ENCODE measurements at places on chromosomes 1 and 21.

GRCh38 chr1:226370144-226370923, 37.6 kb downstream of the PARP1 start:
- DNase-seq = no peak

- no peak for DNase-seq
These were observed 17.4 kb downstream of the AK4 start for GRCh38 chr1:65165269-65165993.

- no peak for DNase-seq
These were observed 20.0 kb upstream of the TSNAX start for GRCh38 chr1:231508497-231508896.

DNA sequence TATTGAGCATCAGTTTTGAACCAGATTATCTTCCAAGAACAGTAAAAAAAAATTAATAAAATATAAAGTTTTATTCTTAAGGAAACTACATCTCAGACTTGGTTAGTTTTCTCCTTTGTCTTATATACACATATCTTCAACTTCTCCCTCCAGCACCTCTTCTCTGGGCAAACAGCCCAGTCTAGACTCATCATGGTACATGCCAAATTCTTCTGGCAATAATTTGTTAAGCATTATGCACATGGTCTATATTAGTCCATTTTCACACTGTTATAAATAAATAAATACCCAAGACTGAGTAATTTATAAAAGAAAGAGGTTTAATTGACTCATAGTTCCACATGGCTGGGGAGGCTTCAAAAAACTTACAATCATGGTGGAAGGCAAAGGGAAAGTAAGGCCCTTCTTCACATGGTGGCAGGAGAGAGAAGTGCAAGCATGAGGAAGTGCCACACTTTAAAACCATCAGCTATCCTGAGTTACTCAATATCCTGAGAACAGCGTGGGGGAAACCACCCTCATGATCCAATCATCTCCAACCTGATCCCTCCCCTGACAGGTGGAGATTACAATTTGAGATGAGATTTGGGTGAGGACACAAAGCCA, 108.7 kb upstream of the RNPC3 start:
- DNase-seq = no peak

- DNase-seq = no peak
These were observed 15.0 kb downstream of the HLX start for GRCh38 chr1:220894025-220894923.

DNA sequence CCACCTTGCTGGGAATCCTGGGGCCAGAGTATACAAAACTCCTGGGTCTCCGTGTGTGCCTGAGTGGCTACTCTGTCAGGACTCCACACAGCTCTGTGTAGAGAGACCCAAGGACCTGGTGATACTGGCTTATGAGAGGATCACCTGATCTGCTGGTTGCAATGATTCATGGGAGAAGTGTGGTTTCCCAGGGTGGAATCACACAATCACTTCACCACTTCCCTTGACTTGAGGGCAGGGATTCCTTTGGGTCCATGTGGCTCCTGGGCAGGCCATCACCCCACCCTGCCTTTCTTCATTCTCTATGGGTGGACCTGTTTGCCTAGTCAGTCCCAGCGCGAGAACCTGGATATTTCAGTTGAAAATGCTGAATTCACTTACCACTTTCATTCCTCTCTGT, 13.3 kb downstream of the PRSS38 start:
- no peak for DNase-seq

GRCh38 chr21:38257667-38258066, 876 bp downstream of the KCNJ15 start:
- no peak for DNase-seq

GRCh38 chr1:16165073-16165364, 9.2 kb upstream of the EPHA2 start:
- no peak for DNase-seq

- no peak for DNase-seq
These were observed 21.2 kb upstream of the PRKACB start for GRCh38 chr1:84122780-84123382.

GRCh38 chr1:27166351-27166802, 11.5 kb upstream of the SLC9A1 start:
- DNase-seq = no peak

DNA sequence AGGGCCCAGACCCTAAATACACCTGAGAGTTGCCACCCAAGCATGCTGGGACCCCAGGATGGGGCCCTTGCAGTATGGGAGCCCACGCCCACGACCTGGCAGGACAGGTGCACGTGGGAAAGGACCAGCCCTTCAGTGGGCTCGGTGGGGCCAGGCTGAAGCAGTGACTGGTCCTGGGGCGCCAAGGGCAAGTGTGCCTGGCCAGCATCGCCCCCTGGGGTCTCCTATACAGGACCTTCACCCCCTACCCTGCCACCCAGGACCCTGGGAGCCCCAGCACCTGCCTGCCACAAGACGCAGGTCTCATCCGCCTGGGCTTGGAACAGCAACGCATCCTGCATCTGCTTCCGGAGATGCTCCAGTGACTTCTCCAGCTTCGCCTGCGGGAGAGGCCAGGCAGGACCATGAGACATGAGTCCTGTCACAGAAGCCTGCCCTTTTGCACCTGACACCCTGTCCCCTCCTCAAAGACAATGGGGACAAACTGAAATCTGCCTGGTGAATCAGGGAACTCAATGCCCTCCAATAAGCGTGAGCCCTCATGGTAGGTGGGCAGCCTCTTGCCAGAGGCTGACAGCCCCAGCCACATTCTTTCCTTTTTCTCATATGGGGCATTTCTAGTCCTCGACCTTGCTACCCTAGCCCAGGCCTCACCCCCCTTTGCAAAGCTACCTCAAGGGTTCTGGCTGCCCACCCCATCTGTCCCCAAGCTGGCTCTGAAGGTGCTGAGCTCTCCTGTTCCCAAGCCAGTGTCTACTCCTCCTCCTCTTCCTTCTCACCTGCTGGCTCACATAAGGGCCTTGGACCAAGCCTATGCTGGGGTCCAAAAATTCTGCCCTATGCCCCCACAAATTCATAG, 4.6 kb downstream of the TRIM11 start:
- no peak for DNase-seq

DNA sequence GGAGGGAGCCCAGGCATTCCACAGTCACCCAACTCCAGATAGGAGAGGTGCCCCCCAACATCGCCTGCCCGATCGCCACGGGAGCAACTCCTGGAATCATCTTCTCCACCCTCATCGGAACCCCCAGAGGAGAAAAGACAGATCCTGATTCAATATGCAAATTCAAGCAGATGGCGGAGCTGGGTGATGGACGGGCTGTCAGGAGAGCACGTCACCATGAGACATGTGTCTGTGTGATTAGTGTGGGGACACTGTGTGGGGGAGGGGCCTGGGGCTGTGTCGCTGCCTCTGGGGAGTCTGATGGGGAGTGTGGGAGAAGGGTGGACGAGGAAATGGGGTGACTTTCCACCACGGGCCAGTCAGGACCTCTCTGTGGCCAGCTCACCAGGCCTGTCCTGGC, 90.2 kb upstream of the CSF3R start:
- DNase-seq = no peak

GRCh38 chr1:36829066-36829465, 205.2 kb downstream of the GRIK3 start:
- DNase-seq = no peak

GRCh38 chr1:2546515-2547209, 9.5 kb upstream of the TNFRSF14 start:
- DNase-seq = peak; percentile 65

DNA sequence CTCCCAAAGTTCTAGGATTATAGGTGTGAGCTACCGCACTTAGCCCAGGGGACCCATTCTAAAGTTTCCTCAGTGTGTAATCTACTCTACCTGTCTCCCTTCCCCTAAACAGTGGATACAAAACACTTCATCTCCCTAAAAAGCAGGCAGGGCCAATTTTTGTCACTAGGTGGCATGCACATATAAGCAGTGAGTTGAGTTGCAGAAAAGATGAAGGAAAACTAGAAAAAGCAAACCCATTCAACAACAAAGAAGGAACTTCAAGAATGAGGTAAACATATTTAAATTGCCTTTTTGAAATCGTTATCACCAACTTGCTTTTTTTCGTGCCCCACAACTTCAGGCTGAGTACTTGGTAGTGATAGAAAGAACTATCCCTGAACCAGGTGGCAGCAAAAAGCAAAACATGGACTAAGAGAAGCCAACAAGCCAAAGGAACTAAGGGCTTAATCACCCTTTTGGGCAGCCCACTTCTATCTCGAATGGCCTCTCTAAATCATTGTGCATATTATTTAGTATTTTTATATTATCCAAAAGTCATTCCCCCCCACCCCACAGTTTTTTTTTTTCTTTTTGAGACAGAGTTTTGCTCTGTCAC, 19.7 kb upstream of the ALDH9A1 start:
- DNase-seq = no peak

DNA sequence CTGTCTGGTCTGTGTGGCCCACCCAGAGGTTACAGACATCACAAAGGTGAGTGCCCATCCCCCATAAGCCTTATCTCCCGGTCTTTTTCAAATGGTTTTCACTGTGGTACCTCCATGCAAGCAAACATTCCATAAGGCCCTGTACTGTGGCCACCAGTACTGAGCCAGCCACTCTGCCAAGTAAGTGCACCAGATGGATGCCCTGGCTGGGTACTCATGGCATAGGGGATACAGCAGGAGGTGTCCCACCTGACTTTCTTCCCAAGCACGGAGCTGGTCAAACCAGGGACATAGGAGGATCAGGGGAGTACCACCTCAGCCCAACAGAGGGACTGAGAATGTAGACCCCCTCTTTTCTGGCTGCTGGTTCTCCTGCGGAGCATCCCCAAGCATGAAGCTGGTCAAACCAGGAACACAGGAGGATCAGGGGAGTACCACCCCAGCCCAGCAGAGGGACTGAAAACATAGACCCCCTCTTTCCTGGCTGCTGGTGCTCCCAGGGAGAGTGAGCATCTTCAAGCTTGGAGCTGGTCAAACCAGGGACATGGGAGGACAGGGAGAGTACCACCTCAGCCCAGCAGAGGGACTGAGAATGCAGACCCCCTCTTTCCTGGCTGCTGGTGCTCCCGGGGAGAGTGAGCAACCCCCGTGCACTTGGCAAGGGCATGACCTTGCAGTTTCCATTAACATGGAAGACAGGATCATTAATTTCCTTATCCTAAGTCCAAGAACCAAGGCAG, 81.8 kb upstream of the KLHDC7A start:
- no peak for DNase-seq

GRCh38 chr1:81967951-81968350, 167.2 kb downstream of the ADGRL2 start:
- DNase-seq = no peak

DNA sequence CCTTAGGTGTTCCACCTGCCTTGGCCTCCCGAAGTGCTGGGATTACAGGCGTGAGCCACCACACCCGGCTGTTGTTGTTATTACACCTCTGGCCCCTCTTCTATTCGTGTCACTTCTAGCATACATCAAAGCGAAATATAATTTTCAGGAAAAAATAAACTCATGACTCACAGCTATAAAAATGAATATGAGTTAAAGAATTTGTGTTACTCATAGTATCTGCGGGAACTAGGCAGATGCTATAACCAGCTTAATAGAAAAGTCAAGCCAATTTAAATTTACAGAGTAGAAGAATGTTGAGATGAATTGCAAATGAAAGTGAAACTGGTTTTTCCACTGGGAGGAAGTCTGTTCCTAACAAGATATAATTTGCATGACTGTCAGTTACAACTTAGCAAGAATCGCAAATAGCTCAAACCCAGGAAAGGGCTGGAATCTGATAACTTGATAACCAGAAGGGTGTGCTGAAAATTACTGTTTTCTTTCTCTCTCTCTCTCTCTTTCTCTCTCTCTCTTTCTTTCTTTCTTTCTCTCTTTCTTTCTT, 11.2 kb downstream of the OR2W3 start:
- DNase-seq = no peak

DNA sequence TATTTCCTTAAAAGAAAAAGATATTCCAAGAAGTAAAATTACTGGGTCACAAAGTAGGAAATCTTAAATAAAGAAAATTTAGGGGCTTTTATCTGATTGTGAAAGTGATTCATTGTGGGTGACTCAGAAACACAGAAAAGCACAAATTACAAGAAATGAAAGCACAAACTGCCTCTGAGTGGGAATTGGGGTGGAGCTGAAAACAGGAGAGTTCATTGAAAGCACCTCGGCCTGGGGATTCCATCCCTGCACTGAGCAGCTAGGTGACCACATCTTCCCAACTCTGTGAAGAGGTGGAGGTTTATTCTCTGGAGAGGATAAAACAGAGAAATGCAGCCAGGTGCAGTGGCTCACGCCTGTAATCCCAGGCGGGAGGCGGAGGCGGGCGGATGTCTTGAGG, 7.4 kb downstream of the GJA4 start:
- no peak for DNase-seq

GRCh38 chr21:45209046-45209445, 78.6 kb downstream of the POFUT2 start:
- DNase-seq = no peak

GRCh38 chr1:210264496-210265380, 32.1 kb downstream of the SERTAD4 start:
- no peak for DNase-seq

- no peak for DNase-seq
These were observed 618 bp downstream of the HNRNPR start for GRCh38 chr1:23343221-23344110.

DNA sequence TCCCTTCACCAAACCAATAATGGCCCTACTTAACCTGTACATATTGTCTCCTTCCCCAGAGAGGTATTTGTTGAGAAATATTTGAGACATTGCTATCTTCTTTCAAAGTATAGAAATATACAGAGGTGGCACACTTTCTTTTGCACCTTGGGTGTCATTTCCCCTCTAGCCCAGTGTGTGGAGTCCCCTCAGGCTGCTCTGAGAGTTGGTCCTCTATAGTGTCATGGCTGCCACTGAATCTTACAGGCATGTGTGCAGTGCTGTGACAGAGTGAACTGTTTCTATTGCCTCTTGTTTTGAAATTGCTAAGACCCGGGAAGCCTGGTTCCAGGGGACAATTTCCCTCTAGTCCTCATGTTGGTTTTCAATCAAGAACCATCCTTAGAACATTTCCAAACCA, 140.2 kb upstream of the KCNJ6 start:
- DNase-seq = no peak

- DNase-seq = peak; percentile 32
These were observed 17.5 kb downstream of the COL6A1 start for GRCh38 chr21:45998871-45999580.

- DNase-seq = no peak
These were observed 27.0 kb downstream of the RUNX3 start for GRCh38 chr1:24903011-24903461.

- no peak for DNase-seq
These were observed 42.1 kb upstream of the SEC16B start for GRCh38 chr1:178011864-178012503.

DNA sequence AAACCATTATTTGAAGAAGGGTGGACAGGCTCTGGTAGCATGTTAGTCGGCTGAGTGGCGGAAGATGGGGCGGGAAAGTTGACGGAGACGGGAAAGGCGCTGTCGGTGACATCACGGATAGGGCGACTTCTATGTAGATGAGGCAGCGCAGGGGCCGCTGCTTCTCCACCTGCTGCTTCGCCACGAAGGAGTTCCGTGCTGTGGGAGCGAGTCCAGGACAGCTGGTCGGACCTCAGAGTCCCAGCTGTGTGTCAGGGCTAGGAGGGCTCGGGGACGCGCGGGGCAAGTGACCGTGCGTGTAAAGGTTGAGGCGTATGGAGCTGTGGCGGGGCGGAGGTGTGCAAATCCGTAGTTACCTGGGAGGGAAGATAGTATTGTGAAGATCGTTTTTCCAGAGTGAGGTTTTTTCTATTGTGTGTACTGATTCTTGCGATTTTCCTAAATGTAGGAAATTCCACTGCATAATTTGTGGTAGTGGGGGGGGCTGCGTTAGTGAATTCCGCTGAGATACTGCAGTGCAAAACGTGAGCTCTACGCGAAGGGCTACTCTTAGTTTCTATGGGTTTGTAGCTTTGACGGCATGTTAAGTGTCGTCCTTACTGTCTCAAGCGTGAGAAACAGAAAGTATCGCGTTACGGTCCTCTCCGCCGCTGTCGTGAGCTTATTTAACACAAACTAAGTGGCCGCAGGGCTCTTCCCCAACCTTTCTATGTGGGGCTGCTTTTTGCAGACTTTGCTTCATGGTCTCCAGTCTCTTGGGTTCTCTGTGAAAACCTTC, 111.2 kb upstream of the NBPF11 start:
- DNase-seq = peak; percentile 69
